ENCODE measurements at places on chromosomes 12 and 14.

- no peak for DNase-seq
These were observed 38.6 kb downstream of the TBC1D15 start for GRCh38 chr12:71878208-71878607.

DNA sequence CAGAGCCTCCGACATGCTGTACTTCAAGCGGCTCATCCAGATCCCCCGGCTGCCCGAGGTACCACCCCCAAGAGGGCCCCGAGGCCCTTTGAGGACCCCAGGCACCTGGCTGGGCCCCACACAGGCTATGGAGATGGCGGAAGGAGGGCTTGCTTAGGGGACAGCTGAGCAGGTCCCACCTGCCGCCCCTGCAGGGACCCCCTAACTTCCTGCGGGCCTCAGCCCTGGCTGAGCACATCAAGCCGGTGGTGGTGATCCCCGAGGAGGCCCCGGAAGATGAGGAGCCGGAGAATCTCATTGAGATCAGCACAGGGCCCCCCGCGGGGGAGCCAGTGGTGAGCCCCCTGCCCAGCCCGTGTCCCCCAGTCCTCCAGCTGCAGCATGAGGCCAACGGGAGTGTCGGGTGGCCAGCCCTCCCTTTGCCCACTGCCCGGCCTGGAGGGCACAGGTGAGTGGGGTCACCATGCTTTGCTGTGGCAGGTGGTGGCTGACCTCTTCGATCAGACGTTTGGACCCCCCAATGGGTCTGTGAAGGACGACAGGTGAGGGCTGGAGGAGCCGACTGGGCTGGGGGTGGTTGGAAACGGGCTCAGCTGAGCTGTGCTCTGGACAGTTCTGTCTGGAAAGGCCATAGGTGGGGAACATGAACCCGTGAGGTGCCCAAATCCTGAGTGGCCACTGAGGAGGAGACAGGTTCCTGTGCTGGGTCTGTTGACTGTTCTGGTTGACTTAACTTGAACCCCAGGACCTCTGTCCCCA, 20.0 kb downstream of the HIP1R start:
- no peak for DNase-seq

DNA sequence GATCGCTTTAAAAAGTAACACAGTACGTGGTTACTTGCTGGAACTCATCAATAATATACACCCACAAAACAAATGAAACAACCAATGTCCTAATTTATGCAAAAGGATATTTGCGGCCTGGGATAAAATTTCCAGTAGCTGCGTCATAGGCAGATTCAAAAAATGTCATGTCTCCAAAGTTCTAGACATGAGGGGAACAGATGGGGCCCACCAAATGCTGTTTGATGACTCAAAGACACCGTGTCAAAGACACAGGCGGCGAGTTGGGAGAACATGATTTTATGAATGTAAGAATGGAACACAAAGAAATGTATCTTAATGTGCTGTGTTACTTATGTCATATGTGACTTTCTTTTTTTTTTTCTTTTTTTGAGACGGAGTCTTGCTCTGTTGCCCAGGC, 34.3 kb upstream of the NCOR2 start:
- no peak for DNase-seq

DNA sequence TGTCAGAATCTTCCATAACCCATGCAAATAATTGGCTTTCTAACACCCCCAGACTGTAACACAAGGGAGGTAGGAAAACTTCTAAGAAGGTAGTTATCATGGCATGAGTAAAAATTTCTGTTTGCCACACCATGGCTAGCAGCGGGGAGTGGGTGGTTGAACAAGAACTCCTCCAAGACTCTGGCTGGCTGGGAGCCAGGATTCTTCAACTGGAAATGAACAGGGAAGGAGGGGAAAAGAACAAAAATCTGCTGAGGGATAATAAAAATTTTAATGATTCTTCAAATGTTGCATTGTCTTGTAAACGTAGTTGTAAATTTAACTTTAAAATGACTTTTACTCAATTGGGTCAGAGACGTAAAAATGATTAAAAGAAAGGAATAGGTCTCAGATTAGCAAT, 78.9 kb downstream of the AKAP6 start:
- no peak for DNase-seq

- DNase-seq, result no peak
These were observed 177.7 kb upstream of the FRMD6 start for GRCh38 chr14:51473808-51474565.

DNA sequence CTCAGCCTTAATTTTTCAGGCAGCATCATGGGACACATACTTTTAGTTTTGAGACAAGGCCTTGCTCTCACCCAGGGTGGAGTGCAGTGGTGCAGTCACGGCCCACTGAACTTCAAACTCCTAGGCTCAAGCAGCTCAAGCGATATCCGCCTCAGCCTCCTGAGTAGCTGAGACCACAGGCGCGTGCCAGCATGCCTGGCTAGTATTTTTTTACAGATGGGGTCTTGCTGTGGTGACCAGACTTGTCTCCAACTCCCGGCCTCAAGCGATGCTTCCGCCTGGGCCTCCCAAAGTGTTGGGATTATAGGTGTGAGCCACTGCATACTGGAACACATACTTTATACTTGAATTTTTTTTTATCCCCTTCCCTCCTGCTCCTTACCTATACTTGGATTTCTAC, 2.8 kb downstream of the RDH5 start:
- no peak for DNase-seq

GRCh38 chr14:89485264-89485663, 68.2 kb upstream of the FOXN3 start:
- no peak for DNase-seq

GRCh38 chr12:109559601-109560000, 13.7 kb downstream of the MMAB start:
- DNase-seq, result no peak

All from CD4-positive, alpha-beta T cell treated with Interleukin-17A for 1 hour (primary cell).